ENCODE measurements at places on chromosomes 13 and 19.

- DNase-seq, result no peak
Measured at GRCh38 chr19:57282011-57282643, 1.8 kb downstream of the ZNF460 start.

DNA sequence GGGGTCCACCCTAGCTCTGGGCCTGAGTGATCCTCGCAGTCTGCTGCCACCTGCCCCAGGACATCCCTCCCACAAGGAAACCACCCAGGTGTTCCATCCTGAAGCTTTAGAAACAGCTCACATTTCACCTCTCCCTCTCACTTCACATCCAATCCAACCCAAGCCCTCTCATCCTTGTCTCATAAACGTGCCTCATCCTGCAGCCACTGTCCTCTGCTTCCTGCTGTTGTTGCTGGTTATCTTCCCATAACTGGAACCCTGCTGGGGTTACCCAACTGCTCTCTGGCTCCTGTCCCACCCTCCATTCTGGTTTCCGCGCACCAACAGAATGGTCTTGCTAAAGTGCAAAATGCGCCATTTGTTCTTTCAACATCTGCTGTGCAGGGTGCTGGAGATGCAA is 59.7 kb upstream of the MTIF3 start:
- no peak for DNase-seq

- DNase-seq, result no peak
Measured at GRCh38 chr19:7916955-7917266, 2.3 kb downstream of the TGFBR3L start.

DNA sequence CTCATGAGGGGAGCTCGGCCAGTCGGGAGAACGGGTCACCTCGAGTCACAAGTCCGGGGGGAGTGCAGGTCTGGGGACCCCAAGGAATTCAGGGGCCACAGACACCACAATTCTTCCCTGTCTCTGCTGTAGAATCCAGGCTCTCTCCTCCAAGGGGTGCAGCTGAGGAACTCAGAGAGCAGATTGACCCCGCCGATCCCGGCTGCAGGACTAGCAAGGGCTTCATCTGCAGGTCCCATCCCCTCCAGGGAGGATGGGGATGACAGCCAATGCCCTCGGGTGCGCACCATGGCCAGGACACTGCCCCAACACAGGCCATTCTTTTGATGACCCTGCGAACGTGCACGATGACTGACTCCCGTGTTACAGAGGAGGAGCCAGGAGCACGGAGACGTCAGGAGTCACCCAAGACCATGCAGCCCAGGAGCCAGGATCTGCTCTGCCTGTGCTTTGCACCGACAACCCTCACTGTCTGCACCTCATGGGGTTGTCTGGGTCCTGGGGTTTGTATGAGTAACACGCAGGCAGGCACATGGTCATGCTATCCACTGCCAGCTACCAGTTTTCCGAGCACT is 48.5 kb upstream of the TUBGCP3 start:
- no peak for DNase-seq

GRCh38 chr13:62643007-62643483 is 1227.4 kb upstream of the PCDH20 start:
- no peak for DNase-seq

- DNase-seq, result no peak
Measured at GRCh38 chr19:42092350-42092749, 16.4 kb downstream of the ZNF574 start.

- no peak for DNase-seq
Measured at GRCh38 chr19:10499550-10500246, 3.5 kb downstream of the KEAP1 start.

DNA sequence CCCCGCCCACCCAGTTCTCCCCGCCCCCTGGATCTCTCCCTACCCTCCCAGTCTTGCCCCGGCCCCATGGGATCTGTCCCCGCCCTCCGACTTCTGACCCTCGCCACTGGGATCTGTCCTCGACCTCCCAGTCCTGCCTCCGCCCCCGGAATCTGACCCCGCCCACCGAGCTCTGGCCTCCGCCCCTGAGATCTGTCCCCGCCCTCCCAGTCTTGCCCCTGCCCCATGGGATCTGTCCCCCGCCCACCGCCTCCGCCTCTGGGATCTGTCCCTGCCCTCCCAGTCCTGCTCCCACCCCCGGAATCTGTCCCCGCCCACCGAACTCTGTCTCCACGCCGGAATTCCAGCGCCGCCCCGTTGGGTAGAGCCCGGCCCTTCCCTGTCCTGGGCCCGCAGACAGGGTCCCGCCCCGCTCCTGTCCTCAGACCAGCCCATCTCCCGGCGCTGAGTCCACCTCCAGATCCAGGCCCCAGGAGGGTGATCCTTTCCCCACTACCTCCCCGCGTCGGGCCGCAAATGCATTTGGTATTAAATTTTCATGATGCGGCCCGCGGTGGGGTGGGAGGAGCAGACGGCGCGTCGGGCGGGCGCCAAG is 1.5 kb upstream of the SLC17A7 start:
- DNase-seq, result peak; percentile 39

DNA sequence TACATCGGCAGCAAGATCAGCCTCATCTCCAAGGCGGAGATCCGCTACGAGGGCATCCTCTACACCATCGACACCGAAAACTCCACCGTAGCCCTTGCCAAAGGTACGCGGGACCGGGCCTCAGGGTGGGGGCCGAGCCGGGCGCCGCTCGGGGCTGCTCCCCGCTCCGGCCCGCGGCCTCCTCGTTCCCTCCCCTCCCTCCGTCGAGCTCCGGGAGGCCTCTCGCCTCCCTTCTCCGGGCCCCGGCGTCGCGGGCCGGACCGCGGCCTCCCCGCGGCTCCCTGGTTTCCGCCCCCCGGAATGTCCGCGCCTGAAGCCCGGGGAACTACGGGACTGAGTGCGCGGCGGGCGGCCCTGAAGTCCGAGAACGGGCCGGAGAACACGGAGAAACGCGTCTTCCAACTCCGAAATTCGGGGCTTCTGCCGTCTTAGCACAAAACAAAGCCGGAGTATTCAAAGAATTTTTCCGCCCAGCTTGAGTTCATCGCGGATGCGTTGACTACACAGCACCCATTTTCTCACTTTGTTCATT is 423 bp downstream of the LSM14A start:
- no peak for DNase-seq

DNA sequence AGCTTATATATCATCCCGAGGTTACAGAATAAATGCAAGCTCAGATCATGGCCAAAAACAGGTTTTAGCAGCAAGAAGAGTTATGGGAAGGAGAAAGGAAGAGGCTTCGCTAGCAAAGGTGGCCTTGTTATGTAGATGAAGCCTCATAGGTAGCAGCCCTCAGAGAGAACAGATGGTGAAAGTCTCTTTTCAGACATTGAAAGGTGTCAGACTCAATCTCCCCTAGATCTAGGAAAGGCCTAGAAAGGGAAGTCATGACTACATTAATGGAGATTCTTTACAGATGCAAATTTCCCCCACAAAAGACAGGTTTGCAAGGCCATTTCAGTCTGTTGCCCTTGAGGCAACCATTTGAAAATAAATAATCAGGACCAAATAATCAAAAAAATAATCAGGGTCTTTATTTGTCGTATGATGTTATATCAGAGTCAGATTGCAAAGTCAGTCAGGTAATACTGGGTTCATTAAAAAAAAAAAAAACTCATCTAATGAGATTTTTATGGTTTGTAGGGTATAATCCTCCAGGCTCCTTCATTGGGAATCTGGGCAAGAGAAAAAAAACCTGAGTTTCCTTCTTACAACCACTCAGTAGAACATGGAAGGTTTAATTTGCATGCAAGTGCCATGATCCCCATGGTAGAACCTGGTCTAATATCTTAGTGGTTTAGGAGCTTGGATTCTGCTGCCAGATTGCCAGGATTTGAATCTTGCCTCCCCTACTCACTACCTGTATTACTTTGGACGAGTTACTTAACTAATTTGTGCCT is 50.8 kb upstream of the HTR2A start:
- no peak for DNase-seq

- no peak for DNase-seq
Measured at GRCh38 chr19:14094854-14095253, 4.3 kb upstream of the SAMD1 start.

DNA sequence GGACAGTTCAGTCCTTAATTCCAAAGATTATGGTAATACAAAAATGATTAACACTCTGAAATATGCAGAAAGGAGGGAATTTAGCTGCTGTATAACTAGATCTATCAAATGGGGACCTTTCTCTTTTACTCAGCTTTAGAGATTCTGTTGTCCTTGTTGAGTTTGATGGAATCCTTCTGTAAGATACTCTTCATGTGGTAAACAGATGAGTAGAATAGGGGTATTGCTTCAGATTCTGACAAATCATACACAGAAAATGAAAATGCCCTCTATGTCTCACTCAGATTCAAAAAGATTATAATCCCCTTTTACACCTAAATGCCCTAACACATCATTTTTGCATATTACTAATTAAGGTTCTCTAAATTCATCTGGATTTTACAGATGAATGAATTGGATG is 50.7 kb downstream of the ARHGAP35 start:
- no peak for DNase-seq

GRCh38 chr13:90352763-90353162 is 994.7 kb upstream of the MIR17HG start:
- DNase-seq, result no peak

GRCh38 chr13:98577836-98578285 is 954 bp upstream of the STK24 start:
- no peak for DNase-seq

- DNase-seq, result peak; percentile 79
Measured at GRCh38 chr19:57888560-57889231, at the start of gene ZNF814. Gene ZNF814, minus strand, starts transcription at chr19:57889037. Its CDS starts 235 bp downstream, at chr19:57888802.

- peak; percentile 46 for DNase-seq
Measured at GRCh38 chr13:19782049-19782726, 557 bp downstream of the PSPC1 start.

GRCh38 chr13:28496188-28496564 is 1.2 kb upstream of the FLT1 start:
- DNase-seq, result no peak

DNA sequence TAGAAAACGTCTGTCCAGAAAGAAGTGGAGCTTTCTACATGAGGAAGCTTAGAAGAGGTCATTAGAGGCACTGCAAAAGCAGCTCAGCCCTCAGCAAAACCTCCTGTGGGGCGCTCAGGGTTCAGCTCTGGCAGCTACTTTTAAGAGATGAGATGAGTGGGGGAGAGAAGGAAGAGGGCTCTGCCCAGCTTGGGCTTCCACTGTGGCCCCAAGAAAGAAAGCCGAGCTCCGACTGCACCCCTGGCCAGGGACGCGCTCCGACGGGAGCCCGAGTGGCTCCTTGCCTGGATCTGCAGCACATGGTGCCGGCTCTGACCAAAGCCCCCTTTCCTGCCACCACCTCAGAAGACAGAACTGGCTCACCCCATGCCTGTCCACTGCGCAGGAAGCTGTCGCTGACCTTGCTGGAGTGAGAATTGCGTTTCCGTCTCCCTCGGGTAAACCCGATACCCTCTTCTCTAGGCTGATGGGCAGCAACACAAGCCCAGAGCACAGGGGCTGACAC is 36.4 kb downstream of the NAXD start:
- no peak for DNase-seq

DNA sequence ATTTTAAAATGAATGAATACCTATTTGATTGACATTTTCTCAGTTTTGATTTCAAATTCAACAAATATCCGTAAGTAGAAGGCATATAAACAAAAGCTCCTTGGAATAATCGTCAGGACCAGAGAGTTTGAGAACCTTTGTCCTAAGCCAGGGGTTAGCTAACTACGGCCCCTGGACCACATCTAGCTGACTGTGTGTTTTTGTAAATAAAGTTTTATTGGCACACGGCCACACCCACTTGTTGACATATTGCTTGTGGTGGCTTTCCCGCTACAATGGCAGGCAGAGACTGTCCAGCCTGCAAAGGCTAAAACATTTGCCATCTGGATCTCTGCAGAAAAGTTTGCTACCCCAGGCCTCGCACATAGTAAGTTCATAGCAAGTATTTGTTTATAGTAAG is 83.4 kb downstream of the GNG7 start:
- no peak for DNase-seq

Data from stimulated activated CD8-positive, alpha-beta memory T cell treated with anti-CD3 and anti-CD28 coated beads, Interleukin-7, amount 100 ng/mL, for 4 hours (primary cell).